MCF 10A (cell line): ENCODE measurements at places on chromosomes 12 and 14.

DNA sequence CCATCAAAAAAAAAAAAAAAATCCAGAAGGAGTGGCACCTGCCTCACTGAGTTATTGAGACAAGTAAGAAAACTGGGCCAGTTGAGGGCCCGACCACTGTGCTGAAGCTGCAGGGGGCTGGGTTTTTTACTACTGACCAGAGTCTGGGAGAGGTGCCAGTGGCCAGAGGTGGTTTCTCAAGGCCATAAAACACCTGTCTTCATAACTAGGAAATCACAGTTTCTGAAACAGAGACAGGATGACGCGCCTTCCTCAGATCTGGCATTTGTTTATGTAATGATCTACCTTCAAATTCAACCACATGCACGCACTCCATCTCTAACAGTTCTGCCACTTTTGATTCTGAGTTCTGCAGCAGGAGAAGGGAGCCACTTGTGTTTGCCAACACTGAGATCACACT lies 12.7 kb downstream of the TSPAN11 start:
- peak; percentile 28 for DNase-seq

DNA sequence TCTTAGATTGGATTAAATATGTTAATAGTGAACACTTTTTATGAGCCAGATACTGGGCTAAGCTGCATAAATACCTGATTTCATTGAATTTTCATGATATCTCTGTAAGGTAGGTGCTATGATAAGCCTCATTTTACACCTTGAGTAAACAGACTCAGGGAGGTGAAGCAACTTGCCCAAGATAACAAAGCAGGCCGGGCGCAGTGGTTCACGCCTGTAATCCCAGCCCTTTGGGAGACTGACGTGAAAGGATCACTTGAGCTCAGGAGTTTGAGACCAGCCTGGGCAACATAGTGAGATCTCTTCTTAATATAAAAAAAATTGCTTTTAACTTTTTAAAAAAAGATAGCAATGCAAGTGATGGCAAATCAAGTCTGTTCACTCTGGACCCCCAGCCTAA lies 1.4 kb downstream of the GNB3 start:
- DNase-seq = no peak

DNA sequence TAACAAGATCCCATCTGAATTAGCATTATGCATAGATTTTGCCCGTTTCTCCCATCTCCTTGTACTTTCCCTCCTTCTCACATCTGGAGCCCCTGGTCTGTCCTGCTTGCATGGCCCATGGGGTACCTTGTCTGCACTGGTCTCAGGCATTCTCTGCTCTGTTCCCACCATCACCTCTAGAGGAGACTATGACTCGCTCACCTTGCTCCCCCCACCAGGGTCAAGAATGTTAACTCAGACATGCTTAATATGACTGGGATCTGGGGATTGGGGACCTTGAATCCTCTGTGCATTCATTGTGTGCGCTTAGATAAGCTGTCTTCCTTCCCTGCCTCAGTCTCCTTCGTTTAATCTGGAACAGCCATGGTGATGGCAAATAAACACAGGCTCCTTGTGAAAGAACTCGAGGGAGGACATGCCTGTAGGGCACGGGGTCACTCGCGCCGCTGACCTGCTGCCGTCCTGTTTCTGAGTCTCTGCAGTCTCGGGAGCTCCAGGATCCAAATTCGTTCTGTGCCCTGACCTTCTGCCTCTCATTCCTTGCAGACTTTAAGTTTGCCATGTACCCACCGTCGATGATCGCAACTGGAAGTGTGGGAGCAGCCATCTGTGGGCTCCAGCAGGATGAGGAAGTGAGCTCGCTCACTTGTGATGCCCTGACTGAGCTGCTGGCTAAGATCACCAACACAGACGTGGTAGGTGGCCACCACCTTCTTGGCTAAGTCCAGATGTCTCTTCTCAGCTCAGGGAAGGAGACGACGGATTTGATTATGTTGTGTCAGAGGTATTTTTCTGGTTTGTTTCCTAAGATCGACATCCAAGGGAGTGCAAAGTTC lies 15.0 kb downstream of the CCND2 start:
- no peak for DNase-seq

GRCh38 chr12:64756376-64756775 lies 2.8 kb downstream of the GNS start:
- no peak for DNase-seq

DNA sequence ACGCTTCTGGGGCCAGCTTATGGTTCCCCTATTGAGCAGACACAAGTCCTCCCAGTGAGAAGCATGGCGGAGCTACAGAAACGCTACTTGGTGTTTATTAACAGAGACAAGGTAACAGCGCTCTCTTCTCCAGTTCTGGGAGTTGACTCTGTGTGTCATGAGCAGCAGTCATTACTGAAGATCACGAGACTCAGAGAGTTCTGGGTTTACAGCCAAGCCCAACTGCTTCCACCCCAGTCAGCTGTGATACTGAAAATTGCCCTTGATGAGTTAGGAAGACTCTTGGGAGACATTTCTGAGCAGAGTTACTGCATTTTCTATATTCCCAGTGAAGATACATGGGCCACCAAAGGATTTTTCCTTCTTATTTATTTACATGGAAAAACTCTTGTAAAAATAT lies 48.6 kb downstream of the CFAP251 start:
- DNase-seq = no peak

DNA sequence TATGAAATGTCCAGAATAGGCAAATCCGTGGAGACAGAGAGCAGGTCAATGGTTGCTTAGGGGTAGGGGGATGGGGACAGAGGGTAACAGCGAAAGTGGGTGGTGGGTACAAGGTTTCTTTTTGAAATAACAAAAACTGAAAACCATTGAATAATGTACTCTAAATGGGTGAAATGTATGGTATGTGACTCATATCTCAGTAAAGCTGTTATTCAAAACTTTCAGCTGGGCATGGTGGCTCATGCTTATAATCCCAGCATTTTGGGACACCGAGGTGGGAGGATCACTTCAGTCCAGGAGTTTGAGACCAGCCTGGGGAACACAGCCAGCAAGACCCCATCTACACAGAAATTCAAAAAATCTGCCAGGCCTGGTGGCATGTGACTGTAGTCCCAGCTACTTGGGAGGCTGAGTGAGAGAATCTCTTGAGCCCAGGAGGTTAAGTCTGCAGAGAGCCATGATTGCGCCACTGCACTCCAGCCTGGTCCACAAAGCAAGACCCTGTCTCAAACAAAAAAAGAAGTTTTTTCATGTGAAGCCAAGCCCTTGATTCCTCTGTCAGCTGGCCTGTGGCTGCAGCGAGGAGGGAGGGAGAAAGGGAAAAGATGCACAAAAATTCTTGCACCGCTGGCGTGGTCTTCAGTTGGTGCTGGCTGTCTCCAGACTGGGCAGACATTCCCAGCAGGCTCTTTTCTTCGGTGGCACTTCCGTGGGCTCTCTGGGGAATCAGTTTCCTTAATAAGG lies 248.2 kb downstream of the SLC41A2 start:
- DNase-seq = peak; percentile 12

GRCh38 chr12:95940514-95940913 lies 1.9 kb downstream of the CCDC38 start:
- no peak for DNase-seq

GRCh38 chr12:65510584-65511050 lies 232.1 kb downstream of the MSRB3 start:
- no peak for DNase-seq

DNA sequence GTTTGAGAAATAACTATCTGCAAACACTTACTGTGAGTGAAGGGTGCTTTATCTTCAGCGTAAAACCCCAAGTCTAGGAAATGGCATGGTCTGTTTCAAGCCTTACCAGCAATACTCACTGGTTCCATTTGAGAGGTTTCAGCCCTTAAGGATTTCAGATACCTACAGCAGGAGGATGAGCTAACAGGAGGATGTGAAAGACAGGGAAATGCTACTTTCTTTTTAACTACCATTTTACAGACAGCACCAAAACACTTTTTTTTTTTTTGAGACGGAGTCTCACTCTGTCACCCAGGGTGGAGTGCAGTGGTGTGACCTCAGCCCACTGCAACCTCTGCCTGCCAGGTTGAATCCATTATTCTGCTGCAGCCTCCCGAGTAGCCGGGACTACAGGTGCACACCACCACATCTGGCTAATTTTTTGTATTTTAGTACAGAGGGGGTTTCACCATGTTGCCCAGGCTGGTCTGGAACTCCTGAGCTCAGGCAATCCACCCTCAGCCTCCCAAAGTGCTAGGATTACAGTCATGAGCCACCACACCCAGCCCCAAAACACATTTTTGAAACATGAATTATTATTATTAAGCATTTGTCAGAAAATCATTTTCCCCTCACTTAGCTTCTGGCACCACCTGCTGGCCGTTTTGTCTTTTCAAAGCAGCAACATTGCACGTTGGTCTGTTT lies 4.6 kb downstream of the MTRFR start:
- peak; percentile 76 for DNase-seq

GRCh38 chr14:66238969-66239368 lies 247.2 kb upstream of the CCDC196 start:
- DNase-seq = no peak

DNA sequence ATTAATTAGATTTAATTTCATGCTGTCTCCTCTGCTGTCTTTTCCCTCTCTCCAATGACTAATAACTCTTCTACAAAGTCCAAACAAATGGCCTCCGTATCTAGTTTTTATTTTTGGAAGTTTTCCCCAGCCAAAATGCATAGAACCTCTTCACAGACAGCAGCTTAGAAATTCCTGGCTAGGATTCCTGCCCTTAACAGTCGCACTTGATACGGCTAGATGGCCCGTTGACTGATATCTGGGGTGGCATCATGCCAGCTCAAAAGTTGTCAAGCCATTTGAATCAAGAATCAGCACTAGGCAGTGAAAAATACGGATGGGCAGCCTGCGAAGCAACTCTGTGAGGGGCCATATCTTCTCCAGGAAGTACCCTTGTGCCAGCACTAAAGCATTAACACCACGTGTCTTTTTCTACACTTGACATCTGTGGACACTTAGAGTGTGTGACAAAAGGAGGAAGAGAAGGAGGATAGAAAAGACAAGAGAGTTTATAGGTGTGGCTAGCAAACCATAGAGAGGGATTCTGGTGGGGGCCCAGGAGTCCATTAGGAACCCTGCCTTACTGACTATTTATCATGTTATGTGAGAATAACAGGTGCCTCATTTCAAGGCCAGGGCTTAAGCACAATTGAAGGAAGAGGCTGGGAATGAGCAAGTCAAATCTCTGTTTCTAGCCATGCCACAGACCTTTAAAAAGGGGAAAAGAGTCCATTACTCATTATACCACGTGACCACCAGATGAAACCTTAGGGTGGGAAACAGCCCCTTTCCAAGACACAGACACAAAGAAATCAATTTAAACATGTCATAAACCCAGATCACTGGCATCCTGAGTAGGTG lies 39.2 kb upstream of the KRR1 start:
- no peak for DNase-seq
